Thymus (tissue), 14 donors: ENCODE measurements at places on chromosomes 13 and 19. TPM values are rescaled to one million over a fixed set of nuclear protein-coding genes. Genes with fewer than 3 reads are reported as not detected.

GRCh38 chr13:114237415-114238112 is 2.9 kb downstream of the CDC16 start:
- DNase-seq, result no peak

- no peak for DNase-seq
Observed at GRCh38 chr19:40585241-40585981, 8.7 kb downstream of the SHKBP1 start.

The PCDH9 gene
- 0.82 TPM for polyA plus RNA-seq

DNA sequence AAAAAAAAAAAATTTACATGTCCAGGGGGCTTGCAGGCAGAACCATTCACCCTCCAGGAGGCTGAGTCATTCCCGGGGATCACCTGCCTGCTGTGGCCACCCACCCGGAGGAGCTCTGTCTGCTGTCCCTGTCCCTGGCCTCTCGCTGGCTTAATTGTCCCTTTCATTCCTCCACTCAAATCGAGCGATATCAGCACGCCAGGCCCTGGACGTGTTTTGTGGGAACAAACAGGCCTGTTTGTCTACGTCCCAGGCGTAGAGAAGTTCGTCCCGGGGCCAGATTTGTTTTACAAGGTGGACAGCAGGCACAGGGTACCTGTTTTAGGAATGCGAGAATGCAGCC is 21.2 kb downstream of the SULT2B1 start:
- DNase-seq, result no peak

The ARL11 gene
- polyA plus RNA-seq, result 2.7 TPM

GRCh38 chr13:27476943-27477703 is 26.8 kb upstream of the MTIF3 start:
- no peak for DNase-seq

The HPN gene
- polyA plus RNA-seq, result 0.82 TPM

- DNase-seq, result peak; percentile 56
Observed at GRCh38 chr19:46748325-46749109, 2.3 kb upstream of the STRN4 start.

DNA sequence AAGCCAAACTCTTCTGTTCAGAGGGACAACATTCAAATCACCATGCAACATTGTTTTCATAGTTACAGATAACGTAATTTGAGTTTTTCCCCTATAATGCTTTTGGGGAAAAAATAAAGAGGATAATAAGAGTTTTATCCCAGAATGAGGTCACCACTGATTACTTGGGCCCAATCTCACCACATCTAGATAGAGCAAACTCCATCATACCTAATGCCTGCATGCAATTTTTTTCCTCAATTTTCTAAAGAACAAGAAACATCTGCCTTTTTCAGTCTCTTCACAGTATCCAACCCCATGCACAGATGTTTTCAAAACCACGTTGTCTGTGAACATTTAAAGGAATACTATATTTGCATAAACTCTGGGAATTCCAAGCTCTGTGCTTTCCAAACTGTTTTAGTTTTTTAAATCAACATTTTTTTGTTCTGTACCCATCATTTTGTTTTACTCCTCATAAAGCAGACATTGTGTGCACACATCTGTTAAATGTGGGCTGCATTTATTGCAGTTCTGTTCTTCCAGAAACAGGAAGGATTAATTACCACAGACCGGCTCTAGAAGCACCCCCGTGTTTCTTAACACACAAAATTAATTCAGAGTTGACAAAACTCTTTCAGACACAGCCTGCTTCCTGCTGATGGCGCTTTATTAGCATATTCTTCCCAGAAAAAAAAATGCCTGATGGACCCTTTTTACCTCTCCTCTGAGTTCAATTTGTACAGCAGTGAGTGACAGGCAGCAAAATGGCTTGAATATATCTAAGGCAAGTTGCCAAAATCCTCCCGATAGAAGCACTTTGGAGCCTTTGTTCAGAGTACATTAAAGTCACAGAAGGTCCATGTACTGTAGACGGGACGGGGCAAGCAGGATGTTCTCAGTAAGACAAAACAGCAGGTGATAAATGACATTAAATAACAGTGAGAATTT is 1171.9 kb downstream of the EFNB2 start:
- DNase-seq, result no peak
